IPS DF 19.7 (cell line): ENCODE measurements at places on chromosomes 16 and 17.

DNA sequence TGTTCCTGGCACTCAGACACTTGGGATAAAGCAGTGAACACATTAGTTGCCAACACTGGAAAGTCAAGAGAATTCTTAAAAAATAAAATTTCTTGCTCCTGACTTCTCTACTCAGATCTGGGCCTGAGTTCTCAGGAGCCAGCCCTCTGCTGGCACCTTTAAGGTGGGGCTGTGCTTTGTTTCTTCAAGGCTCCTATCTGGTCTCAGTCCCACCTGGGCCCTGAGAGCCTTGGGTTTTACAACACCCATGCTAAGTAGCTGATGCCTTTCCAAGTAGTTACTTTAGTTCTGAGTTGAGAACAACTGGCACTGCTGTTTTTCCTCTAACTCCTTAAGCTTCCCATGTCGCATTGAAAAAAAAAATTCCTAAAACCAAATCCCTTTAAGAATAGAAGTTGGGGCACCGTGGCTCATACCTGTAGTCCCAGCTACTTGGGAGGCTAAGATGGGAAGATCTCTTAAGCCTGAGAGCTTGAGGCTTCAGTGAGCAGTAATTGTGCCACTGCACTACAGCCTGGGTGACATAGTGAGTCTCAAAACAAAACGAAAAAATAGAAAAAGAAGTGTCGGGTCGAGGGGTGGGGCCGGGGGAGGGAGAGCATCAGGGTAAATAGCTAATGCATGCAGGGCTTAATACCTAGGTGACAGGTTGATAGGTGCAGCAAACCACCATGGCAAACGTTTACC, 16.6 kb downstream of the CHAD start:
- no peak for DNase-seq

DNA sequence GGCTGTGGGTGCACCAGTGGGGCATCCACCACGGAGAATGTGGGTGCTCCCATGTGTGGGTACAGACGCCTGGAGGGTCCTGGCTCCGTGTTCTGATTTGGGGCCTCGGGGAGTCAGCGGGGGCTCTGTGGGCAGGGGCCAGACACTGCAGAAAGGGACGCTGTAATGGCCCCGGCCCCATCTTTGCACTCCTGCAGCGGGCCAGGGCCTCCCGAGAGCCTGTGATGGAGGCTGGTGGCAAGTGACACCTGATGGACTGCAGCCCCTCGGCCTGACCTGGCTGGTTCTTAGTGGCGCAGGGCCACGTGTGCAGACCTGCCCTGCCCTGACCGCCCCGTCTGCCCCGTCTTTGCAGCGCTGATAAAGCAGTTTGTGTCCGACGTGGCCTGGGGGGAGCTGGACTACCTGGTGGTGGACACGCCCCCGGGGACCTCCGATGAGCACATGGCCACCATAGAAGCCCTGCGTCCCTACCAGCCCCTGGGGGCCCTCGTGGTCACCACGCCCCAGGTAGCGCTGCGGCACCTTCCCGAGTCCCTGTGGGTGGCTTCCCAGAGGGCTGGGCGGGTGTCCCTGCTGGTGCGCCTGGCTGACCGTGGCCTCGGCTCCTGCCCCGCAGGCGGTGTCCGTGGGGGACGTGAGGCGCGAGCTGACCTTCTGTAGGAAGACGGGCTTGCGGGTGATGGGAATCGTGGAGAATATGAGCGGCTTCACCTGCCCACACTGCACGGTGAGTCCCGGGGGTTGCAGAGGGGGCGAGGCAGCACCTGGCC, 4.7 kb downstream of the NUBP2 start:
- no peak for DNase-seq

- no peak for DNase-seq
Observed at GRCh38 chr17:8386841-8387240, 3.8 kb upstream of the RPL26 start.

- DNase-seq, result no peak
Observed at GRCh38 chr16:10923146-10923649, 19.1 kb downstream of the DEXI start.

DNA sequence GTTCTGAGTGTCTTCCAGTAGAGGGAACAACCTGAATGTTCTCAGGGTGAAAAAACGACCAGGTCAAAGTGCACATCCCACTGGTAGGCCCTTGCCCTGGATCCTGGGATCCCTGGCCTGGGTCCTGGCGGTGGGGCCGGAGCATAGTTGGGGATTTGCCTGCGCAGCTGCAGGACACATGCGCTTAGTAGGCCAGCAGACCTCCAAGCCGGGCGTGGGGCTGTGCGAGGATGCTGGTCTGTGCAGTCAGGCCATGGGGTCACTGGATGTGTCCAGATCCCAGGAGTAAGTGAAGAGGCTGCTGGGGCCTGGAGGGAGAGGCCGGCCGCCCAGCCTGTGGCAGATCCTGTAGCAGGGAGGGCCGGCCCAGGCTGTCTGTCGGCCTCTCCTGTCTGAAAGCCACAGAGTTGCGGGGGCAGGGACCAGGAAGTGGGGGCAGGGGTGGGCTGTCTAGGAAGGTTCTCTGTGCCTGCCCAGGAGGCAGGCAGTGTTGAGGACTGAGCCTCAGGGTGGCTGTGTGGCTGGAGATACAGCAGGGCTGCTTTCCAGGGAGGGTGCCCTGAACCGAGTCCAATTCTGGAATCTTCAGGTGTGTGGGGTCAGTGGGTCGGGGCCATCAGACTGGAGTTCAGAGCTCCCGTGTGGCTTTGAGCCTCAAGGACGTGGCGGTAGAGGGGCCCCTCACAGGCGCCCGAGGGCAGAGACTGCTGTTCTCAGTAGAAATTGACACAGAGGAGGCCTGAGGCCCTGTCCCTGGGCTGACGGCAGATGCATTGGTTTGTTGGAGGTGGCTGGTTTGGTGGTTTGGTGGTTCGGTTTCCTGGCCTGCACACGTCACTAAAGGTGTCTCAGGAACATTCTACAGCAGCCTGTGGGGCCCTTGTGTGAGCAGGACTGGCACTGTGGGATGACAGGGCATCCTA, 17.2 kb upstream of the NUDT16L1 start:
- no peak for DNase-seq

- no peak for DNase-seq
Observed at GRCh38 chr16:90026135-90026534, 6.9 kb upstream of the DBNDD1 start.

DNA sequence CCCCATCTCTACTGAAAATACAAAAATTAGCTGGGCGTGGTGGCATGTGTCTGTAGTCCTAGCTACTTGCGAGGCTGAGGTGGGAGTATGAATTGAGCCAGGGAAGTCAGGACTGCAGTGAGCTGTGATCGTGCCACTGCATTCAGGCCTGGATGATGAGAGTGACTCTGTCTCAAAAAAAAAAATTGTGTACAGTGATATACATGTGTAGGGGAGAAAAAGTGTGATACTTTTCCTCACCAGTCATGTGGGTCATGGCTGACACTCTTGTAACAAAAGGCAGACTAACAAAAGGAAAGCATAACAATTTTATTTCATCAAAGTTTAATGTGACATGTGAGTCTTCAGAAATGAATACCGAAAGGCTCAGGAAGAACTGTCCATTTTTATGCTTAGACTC, 2.0 kb upstream of the ABCC12 start:
- DNase-seq, result no peak

DNA sequence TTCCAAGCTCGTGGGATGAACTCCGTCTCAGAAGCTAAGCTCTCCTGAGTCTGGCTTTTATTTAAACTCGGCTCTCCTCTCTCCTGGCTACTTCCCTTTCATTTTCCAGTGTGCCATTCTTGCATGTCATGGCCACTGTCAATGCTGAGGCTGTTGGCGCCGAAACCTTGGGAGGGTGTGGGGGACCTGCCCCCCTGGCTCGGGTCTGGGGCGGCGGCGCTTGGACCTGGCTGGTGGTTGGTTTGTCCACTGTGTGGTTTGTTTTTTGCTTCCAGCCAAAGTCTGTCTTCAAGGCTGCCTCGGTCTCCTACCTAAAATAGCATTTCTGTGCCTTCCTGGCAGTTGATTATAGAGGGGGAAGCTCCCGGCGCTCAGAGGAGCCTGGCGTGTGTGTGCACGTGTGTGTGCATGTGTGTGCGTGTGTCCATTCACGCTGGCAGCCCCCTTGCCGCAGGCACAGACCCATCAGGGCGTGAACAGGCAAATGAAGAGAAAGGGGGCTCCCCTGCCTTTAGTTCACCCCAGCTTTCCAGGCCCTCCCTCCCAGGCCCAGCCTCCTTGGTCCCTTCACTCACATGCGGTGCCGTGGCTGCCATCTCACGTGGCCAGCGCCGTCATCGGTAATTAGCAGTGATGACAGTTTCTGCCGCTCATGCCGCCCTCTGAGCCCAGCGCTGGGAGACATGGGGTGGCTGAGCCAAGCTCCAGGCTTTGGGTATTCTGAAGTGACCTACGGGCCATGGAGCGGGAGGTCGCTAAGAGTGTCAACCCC, 179.9 kb downstream of the SEC14L1 start:
- DNase-seq, result no peak

DNA sequence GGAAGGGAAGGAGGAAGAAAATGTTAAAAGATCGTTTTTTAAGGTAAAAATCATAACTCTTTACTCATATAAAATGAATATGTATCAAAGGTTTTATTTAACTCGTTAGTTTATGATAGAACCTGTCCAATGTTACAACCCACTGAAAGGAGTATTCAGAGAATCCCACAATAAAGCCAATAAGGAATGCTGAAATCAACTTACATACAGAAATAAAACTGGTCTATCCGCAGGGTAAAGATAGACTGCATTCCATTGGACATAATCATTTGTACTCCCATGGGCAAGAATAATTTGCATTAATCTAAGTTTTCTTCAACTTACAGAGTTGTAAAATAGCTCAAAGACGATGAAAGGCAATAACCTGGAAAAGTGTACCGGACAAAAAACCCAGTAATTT, 17.9 kb upstream of the BEAN1 start:
- no peak for DNase-seq

- no peak for DNase-seq
Observed at GRCh38 chr17:17572010-17572785, 19.3 kb downstream of the PEMT start.

GRCh38 chr17:80612997-80613731, 68.5 kb downstream of the RPTOR start:
- DNase-seq, result no peak

DNA sequence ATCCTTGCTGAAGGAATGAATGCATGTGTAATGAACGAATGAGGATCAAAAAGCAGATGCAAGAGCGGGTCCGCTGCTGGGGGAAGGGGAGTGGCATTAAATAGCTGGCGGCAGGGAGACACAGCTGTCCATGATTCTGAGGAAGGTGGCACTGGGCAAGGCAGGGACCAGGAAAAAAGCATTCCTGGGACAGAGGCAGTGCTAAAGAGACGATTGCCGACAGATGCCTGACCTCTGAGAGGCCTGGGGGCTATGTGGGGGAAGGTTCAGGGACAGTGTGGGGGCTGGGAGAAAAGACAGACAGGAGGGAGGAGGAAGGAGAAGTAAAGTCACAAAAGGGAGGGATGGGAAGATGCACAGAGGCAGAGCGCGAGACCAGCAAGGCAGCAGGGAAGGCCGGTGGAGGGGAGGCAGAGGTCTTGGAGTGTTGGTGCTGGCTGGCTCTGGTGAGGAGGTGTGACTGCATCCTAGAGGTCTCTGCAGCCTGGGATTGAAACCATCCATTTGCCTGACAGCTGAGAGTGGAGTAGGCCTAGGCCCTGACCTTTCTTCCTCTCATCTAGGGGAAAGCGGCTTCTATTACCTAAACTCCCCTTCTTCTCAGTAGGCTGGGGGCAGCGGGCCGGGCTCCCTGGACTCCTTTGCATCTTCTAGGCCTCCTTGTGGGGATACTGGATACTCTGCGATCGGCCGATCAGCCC, 109.9 kb downstream of the SDK2 start:
- DNase-seq, result no peak

- no peak for DNase-seq
Observed at GRCh38 chr17:58320163-58320558, 8.4 kb downstream of the TSPOAP1 start.

GRCh38 chr17:54368906-54369305, 531.7 kb upstream of the TOM1L1 start:
- no peak for DNase-seq

- no peak for DNase-seq
Observed at GRCh38 chr17:46722662-46723285, 95.7 kb downstream of the WNT3 start.

DNA sequence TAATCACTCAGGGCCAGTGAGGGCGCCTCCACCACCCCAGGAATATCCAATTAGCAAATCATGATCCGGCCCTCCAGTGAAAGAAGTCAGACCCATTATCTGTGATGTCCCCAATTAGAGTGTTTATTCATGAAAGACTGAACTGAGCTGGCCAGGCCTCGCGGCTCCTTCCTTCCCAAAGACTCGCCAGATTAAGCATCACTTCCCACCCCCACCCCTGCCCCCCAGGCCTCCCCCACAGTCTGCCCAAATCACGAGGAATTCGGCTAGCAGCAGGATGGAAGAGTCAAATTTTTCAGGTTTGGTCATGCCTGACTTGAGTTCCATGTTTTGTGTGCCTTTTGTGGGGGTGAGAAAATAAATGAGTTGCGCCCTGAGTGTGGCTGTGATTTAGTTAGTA, 298.4 kb upstream of the SALL1 start:
- DNase-seq, result no peak

GRCh38 chr16:78693496-78693895, 594.0 kb downstream of the WWOX start:
- no peak for DNase-seq

- DNase-seq, result no peak
Observed at GRCh38 chr17:55722016-55722736, 488 bp downstream of the TMEM100 start.

DNA sequence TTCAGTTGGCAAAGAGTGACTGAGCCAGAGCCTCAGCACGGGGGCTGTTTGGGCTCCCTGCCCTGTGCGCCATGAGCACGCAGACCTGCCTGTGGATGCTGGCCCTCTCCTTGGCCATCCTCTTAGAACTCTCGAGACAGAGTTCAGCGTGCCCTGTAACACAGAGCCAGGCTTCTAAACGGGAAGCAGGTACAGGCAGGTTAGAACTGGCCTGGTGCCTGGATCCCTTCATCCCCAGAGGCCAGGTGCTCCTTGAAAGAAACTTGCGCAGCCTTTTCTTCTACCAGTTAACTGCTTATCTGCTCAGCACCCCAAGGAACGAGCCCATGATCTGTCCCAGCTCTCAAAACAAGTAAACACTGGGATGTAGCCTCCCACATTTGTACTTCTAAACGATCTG, 6.9 kb downstream of the CCNF start:
- no peak for DNase-seq

DNA sequence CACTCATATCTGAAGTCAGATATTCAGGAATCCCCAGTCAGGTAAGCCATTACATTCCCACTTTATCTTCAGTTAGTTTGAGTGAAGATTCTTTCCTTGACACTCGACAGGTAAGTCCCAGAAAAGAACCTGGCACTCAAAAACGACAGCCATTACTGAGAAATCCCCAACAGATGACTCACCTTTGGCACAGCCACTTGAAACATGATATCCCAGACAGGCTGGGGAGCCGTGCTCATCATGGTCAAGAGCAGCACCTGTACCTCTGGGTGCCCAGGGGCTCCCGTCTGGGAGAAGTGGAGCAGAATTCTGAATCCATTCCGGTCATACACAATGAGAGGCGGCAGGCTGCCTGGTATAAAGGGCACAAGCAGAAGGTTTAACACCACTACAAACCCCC, 16.8 kb upstream of the COG7 start:
- no peak for DNase-seq

- DNase-seq, result no peak
Observed at GRCh38 chr17:81831563-81831956, 1.5 kb downstream of the MCRIP1 start.
